NCI-H82 (cell line): ENCODE measurements at places on chromosomes 3 and 15.
A peak's percentile ranks its signal among the peaks of the same experiment; 100 is the strongest.

GRCh38 chr3:15453991-15454625 lies 26.7 kb downstream of the EAF1 start:
- no peak for DNase-seq

GRCh38 chr3:53161820-53162671 lies 1.0 kb downstream of the PRKCD start:
- DNase-seq = peak; percentile 56

DNA sequence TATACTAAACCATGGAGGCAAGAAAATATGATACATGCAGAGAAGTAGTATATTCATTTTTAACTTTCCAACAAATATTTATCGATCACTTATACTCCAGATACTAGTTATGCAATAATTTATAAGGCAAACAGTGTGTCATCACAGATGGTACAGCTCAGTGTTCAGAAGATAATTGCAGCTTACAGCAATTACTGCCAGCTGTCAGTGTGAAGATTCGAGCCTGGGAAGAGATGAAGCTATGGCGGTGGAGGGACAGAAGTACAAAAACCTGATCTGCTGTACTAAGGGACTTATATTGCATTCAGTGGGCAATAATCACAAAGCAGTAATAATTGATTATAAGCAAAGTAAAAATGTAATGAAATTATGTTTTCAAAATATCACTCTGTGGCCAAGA lies 170.6 kb upstream of the EPHA3 start:
- DNase-seq = peak; percentile 89

DNA sequence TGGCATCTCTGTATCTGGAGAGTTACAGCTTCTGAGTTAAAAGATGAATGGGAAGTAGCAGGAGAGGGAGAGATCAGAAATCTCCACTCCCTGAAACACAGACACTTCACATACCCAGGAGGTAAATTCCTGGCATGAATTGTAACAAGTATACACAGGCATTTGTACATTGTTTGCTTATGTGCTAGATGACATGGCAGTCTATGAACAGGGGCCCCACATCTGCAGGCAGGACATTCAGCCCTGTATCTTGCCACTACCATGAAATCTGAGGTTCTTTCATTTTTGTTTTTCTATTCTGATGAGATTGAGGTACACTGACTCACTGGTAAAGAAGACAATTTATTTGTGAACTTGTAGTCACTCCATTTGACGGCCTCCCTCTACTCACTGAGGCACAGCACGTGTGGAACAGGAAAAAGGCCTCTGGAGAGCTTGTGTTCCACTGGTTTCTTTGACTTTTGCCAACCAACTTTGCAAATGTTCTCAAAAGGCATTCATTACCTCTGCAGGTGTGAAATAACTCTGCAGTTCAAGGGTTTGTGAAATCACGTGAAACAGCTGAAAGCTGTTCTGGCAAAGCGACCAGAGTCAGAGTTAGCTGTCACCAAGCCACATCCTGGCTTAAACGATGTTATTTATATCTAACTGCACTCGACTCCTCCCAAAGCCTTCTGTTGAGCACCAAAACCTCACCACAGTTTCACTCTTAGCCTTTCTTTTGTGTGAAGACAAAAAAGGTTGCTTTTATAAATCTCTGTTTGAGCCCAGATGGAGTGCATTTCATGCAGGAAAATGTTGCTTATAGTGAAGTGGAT lies 401.3 kb upstream of the CFAP20DC start:
- no peak for DNase-seq

- DNase-seq = no peak
Observed at GRCh38 chr3:176937541-176937940, 259.7 kb downstream of the TBL1XR1 start.

- no peak for DNase-seq
Observed at GRCh38 chr3:114584734-114585371, 291.0 kb downstream of the TIGIT start.

DNA sequence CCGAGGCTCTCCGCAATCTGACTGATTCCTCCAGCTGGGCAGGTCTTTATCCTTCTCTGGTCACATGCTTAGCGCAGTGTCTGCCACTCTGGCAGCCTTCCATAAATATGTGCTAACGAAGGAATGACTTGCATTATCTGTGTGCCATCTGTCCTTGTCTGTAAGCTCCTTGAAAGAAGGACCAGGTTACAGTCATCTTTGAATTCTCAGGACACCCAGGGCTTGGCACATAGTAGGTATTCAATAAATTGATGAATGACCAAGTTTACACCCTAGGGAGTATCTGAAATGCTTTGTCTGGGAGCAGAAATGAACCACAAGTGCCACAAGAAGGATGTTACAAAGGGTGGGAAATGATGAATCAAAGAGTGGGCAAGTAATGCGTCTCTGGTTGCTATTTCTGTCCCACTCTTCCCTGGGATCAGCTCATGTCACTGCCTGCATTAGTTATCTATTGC lies 16.5 kb upstream of the FAM3D start:
- DNase-seq = peak; percentile 81

DNA sequence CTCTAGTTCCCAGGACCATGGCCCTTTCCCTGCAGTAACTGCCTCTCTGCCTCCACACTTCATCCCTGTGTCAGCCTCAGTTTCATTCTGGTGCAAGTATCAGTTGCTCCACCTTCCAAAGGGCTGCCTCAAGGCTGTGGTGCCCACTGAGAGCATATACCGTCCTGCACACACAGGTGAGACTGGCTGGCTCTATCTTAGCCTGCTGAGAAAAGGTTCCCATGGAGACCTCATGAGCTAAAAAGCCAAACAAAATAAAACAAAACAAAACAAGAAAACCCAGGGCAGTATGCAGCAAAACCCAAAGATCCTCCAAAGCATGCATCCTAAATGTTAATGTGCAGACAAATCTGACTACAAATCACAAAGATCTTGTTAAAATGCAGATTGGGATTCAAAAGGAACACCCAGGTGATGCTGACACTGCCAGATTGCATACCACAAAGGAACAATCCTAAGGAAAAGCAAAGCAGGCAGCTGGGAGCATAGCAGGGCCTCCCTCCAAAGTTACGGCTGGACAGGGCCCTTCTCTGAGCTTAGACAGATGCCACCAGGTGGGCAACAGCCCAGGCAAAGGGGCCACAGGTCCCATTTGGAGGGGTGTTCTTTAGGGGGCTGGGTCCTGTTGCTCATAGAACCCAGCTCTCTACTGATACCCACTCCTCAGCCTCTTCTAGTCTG lies 76.3 kb upstream of the SLCO2A1 start:
- DNase-seq = no peak

- no peak for DNase-seq
Observed at GRCh38 chr3:132433121-132433520, 15.8 kb downstream of the DNAJC13 start.

GRCh38 chr3:71530903-71531530 lies 52.5 kb downstream of the FOXP1 start:
- DNase-seq = no peak

GRCh38 chr15:80343554-80343992 lies 60.6 kb upstream of the ARNT2 start:
- DNase-seq = no peak

- no peak for DNase-seq
Observed at GRCh38 chr15:25251700-25252390, 187.0 kb downstream of the UBE3A start.

DNA sequence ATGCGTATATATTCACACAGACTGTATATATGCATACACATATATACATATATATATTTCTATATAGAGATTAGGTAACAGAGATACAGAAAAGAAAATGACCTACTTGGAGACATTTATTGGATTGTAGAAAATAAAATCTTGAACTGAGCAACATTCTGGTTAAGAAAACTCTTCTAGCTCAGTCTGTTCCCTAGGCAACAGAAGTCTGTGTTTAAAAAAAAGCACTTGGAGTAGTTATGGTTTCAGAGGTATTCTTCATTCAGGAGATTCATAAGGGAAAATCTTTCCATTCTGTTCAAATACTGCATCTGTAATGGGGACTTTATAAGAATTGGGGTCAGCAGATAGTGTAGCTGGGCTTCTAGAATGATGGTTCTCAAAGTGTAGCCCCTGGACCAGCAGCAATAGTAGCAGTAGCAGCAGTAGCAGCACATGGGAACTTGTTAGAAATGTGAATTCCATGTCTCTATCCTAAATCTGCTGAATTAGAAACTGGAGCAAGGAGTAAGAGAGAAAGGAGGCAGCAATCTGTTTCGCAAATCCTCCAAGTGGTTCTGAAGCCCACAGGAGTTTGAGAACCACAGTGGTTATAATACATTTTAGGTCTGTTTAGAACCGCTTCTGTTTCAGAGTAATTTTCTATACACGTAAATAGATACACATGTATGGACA lies 112.8 kb upstream of the TMEM108 start:
- DNase-seq = no peak
